Neural cell (in vitro differentiated cells): ENCODE measurements at places on chromosomes 3 and 15. TPM values are rescaled to one million over a fixed set of nuclear protein-coding genes. Genes with fewer than 3 reads are reported as not detected.

Gene CISH
- not detected in 2 replicates for polyA plus RNA-seq

Gene NGRN
- 466 and 494 TPM in 2 replicates for polyA plus RNA-seq

Gene SLC24A5
- 0.76 and 0.78 TPM in 2 replicates for polyA plus RNA-seq

Gene TTC14
- polyA plus RNA-seq = 163 and 176 TPM in 2 replicates

Gene SLC28A1
- polyA plus RNA-seq = not detected in 2 replicates

Gene FANCD2OS
- polyA plus RNA-seq = not detected in 2 replicates

Gene TF
- 0.24 and 1.4 TPM in 2 replicates for polyA plus RNA-seq

Gene GNAT1
- polyA plus RNA-seq = not detected in 2 replicates

Gene MGLL
- 2.0 and 3.7 TPM in 2 replicates for polyA plus RNA-seq

Gene TNNC1
- 2.2 TPM in 1 of 2 replicates, not detected in the other for polyA plus RNA-seq

Gene MAP6D1
- 2.8 and 3.1 TPM in 2 replicates for polyA plus RNA-seq

Gene FBXO40
- not detected in 2 replicates for polyA plus RNA-seq

Gene FBXO45
- polyA plus RNA-seq = 31.5 and 35.3 TPM in 2 replicates

Gene GPR160
- 2.9 and 4.0 TPM in 2 replicates for polyA plus RNA-seq

Gene CORO2B
- polyA plus RNA-seq = 15.1 and 17.1 TPM in 2 replicates

Gene MELTF
- 0.06 and 0.09 TPM in 2 replicates for polyA plus RNA-seq

Gene MESP2
- not detected in 2 replicates for polyA plus RNA-seq

Gene CXCR6
- polyA plus RNA-seq = not detected in 2 replicates

Gene C3orf20
- not detected in 2 replicates for polyA plus RNA-seq

Gene OR5K2
- not detected in 2 replicates for polyA plus RNA-seq

Gene TMEM212
- polyA plus RNA-seq = not detected in 2 replicates

Gene DNAJB11
- 100.0 and 108 TPM in 2 replicates for polyA plus RNA-seq

Gene TEX55
- not detected in 2 replicates for polyA plus RNA-seq

Gene CLSTN2
- 10.7 and 12.3 TPM in 2 replicates for polyA plus RNA-seq

Gene MYH15
- 0.71 and 0.82 TPM in 2 replicates for polyA plus RNA-seq

Gene LPP
- polyA plus RNA-seq = 3.0 and 3.2 TPM in 2 replicates
